ENCODE measurements at places on chromosomes 7 and 10. TPM values are rescaled to one million over a fixed set of nuclear protein-coding genes. Genes with fewer than 3 reads are reported as not detected.

Gene SPDYE1
- not detected for total RNA-seq

Gene ATP6V1F
- 130 TPM for total RNA-seq

Gene CTAGE6
- not detected for total RNA-seq

Gene PDE6C
- not detected for total RNA-seq

Gene GSDME
- 6.5 TPM for total RNA-seq

Gene MCMBP
- 38.6 TPM for total RNA-seq

Gene OR9A2
- not detected for total RNA-seq

Gene SLC18A2
- not detected for total RNA-seq

Gene NUDT13
- total RNA-seq: 1.4 TPM

Gene PRKCQ
- 0.24 TPM for total RNA-seq

Gene CLRN3
- total RNA-seq: not detected

Gene HHEX
- 11.0 TPM for total RNA-seq

Gene SORCS3
- not detected for total RNA-seq

Gene LRRD1
- 0.56 TPM for total RNA-seq

Gene TUBAL3
- not detected for total RNA-seq

Gene AKR1D1
- total RNA-seq: not detected

Gene TMEM213
- not detected for total RNA-seq

Gene RELN
- total RNA-seq: 0.65 TPM

Gene PAX4
- not detected for total RNA-seq

Gene FGL2
- 1.9 TPM for total RNA-seq

Gene SLC18A3
- not detected for total RNA-seq

Gene TMEM178B
- not detected for total RNA-seq

Gene PKD2L1
- total RNA-seq: not detected

All from epithelial cell of alveolus of lung (primary cell).